ENCODE measurements at places on chromosomes 7 and 10.

DNA sequence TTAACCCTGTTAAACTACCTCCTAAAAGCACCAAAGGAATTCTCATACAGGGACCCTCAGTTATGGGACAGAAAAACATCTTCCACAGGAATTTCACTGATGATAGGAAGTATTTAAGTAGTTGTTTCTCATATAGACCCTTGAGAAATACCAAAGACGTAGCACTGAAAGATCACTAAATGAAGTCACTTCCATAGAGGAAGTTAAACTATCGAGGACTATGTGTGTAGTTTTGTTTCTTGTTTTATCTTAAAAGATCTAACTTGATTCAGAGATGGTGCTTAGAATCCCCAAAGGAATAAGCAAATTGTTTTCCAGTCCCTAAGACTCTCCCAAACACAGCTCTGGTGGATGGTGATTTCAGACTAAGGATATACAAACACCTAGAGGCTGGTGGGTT, 94.8 kb upstream of the AFAP1L2 start:
- DNase-seq = no peak

- DNase-seq = no peak
Observed at GRCh38 chr7:89477991-89478390, 676.3 kb upstream of the STEAP1 start.

DNA sequence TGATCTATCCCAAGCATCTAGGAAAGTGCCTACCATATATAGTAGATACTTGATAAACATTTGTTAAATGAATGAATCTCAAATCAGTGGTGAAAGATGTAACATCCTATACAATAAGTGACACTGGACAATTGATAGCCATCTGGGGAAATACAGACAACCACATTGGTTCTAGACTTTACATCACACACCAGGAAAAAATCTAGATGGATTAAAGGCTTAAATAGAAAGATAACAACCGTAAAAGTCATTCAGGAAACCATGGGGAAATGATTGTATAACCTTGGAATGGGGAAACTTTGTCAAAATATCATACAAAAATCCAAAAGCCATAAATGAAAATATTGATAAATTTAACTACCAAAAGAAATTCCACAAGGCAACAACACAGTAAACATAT, 7.0 kb upstream of the GARIN1A start:
- DNase-seq = no peak

DNA sequence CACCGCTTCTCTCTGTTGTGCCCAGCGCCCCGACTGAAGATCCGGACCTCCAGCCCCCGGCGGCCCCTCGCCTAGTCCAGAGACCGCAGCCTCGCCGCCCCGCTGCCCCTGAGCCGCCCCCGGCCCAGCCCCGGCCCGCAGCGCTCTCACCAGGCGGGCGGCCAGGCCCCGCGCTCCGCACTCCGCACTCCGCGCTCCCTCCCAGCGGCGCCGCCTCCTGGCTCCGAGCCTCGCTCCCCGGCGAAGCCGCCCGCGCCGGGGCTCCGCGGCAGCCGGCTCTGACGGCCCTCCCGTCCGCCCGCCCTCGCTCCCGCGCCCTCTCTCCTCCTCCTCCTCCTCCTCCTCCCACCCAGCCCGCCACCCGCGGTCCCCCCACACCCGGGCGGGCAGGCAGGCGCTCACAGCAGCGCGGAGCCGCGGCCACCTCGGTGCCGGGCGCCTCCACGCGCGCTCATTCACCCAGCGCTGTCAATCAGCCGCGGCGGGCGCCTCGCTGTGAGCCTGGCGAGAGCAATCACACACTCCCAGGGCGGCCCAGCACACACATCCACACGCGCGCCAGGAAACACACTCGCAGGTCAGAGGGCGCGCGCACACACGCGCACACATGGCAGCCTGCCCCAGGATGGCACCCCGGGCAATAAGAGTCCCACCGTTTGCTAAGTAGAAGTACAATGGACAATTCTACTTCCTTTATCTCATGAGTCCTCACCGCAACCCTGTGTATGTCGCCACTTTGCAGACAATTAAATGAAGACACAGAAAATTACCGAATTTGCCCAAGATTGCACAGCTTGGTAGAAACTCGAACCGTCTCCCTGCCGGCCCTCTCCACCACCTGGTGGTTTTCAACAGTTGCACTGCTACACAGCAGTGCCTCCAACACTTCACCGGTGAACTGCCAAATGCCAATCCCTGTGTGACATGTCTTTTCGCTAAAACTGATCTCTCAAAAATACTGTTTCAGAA, at the start of gene PRRT4:
TSS of gene PRRT4 (minus strand) at position 280 of the 969 bp plus-strand sequence.
- no peak for DNase-seq

Data from DMS79 (cell line).